Stimulated activated CD8-positive, alpha-beta memory T cell treated with anti-CD3 and anti-CD28 coated beads, Interleukin-15, amount 100 ng/mL, for 24 hours (primary cell): ENCODE measurements at places on chromosomes 2 and 18.

DNA sequence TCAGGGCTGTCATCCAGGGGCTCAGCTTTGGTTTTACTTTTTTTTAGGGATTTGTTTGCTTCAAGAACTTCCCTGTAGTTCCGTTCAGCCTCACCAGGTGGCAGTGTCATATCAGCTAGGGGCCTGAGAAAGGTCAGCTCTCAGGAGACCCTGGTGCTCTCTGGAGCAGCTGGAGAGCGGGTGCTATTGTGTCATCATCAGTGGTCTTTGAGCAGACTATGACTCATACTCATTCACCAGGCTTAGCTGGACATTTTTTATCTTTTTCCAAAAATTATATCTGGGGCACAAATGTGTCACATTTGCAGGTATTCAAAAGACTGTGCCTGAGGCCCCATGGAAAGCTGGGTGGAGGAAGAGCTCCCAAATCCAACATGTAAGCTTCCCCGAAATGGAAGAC, 24.4 kb downstream of the ZNF892 start:
- DNase-seq, result no peak

GRCh38 chr2:27705851-27706622, 42.3 kb downstream of the SLC4A1AP start:
- DNase-seq, result no peak

DNA sequence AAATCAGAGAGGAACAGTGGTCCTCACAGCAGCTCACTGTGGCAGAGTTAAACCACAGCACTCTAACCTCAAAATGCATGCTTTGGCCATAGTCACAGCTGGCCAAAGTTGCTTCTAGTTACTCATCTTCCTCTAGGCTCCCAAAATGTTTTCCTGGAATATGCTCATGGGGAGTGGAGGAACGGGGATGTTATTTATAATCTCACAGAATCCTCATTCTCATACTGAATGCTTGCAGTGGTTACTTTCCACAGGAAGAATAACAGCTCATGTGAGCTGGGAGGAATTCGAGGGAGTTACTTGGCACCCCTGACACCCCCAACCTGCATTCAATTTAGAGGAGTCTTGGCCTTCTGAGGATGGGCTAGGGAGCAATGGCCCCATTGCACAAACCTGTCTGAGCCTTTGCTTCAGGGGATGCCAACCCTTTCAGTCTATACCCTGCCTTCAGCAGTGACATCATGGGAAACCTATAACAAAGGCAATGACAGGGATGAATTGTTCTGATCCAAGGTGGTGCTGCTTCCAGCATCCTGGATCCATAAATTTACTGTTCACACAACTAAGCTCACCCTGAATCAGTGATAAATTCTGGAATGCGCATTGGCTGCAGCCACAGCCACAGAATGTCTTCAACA, 22.4 kb upstream of the CCBE1 start:
- DNase-seq, result no peak

- no peak for DNase-seq
Observed at GRCh38 chr2:149161481-149162225, 123.2 kb downstream of the LYPD6B start.

- no peak for DNase-seq
Observed at GRCh38 chr2:228649876-228650275, 468.4 kb upstream of the SPHKAP start.

- no peak for DNase-seq
Observed at GRCh38 chr2:173590276-173590861, 235.7 kb downstream of the CDCA7 start.

GRCh38 chr2:37775908-37776250, 104.4 kb upstream of the CDC42EP3 start:
- DNase-seq, result no peak

GRCh38 chr2:123916051-123916450, 109.0 kb upstream of the CNTNAP5 start:
- DNase-seq, result no peak

DNA sequence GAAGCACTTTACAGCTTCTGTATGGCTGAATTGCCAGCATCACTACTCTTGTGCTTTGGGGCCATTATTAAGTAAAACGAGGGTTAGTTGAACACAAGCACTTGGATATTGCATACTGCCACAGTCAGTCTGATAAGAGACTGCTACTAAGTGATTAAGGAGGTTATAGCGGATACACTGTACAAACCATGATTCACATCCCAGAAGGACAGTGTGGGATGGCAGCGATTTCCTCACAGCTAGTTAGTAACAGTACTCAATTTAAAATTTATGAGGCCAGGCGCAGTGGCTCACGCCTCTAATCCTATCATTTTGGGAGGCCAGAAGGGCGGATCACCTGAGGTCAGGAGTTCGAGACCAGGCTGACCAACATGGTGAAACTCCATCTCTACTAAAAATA, 2.6 kb upstream of the BMPR2 start:
- no peak for DNase-seq

- DNase-seq, result no peak
Observed at GRCh38 chr18:8260319-8260718, 348.9 kb upstream of the RAB12 start.

DNA sequence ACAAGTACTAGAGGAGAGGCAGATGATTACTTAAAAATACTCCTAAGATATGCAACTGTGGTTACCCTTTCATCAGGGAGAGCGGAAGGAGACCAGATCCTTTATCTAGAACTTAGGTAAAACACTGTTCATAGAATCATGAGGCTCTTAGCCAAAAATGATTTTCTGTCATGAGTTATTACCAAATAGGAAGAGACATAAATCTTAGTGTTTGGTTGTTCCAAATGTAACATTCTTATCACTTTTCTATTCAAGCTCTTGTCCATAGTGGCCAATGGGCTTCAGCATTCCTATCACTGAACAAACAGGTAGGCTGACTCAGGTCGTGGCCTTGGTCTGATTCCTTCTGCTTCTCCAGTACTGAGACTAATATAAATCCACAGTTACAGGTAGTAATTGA, 38.5 kb downstream of the RPRD1A start:
- no peak for DNase-seq

- no peak for DNase-seq
Observed at GRCh38 chr2:2667690-2668089, 336.6 kb upstream of the MYT1L start.

GRCh38 chr2:71821856-71822255, 325.8 kb downstream of the CYP26B1 start:
- no peak for DNase-seq

DNA sequence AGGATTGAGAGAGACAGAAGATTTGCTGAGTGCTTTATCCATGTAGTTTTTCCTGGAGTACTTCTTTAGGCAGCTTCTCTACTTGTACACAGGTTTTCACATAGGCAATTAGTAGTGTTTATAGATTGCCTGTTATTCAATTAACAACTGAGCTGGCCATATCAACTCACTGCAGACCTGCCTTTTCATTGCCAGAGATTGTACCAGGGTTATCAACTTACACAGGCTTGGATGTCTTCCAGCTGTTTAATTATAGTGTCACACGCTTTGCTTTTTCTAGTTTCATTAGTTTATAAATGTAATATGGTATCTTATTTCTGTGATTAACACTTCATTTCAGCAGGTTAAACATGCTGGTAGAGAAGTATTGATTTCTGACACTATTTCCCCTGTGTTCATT, 125.9 kb downstream of the GPD2 start:
- DNase-seq, result no peak

GRCh38 chr2:11871421-11871820, 125.0 kb downstream of the LPIN1 start:
- DNase-seq, result no peak

GRCh38 chr2:151827564-151828142, 568 bp downstream of the ARL5A start:
- no peak for DNase-seq

GRCh38 chr2:182792441-182792840, 74.0 kb downstream of the FRZB start:
- DNase-seq, result no peak

GRCh38 chr2:88735853-88736252, 44.4 kb downstream of the RPIA start:
- no peak for DNase-seq

- DNase-seq, result no peak
Observed at GRCh38 chr2:161067846-161068350, 92.3 kb upstream of the TANK start.

DNA sequence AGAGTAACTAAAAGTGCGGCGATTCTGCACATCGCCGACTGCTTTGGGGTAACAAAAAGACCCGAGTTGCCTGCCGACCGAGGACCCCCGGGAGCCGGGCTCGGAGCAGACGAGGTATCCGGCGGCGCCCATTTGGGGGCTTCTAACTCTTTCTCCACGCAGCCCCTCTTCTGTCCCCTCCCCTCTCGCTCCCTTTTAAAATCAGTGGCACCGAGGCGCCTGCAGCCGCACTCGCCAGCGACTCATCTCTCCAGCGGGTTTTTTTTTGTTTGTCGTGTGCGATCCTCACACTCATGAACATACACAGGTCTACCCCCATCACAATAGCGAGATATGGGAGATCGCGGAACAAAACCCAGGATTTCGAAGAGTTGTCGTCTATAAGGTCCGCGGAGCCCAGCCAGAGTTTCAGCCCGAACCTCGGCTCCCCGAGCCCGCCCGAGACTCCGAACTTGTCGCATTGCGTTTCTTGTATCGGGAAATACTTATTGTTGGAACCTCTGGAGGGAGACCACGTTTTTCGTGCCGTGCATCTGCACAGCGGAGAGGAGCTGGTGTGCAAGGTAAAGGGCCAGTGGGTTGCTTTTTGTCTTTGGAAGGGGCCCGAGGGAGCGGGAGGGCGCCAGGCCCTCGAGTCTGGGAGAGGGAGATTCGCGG, 1.4 kb downstream of the TRIB2 start:
- DNase-seq, result no peak

DNA sequence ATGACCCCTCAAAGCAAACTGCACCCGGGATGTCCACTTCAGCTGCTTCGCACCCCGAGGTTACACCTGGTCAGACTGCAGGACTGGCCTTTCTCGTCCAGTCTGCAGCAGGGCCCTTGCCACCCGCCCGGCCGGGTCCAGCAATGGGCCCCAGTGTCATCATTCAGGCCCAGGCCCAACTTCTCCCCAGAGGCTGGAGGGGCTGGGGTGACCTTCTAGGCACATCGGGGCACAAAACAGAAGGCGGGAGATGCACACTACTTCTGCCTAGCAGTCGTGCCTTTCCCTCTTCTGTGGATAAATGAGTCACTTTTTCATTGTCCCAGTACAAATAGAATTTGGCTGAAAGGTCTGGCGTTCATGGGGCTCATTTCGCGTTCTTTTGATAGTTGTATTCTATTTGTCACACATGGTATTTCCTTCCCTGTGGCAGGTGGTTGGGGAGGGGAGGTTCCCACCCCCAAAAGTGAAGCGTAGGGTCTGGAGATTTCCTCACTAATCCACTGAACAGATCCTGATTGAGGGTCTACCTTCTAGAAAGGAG, 56.9 kb upstream of the ID2 start:
- no peak for DNase-seq

DNA sequence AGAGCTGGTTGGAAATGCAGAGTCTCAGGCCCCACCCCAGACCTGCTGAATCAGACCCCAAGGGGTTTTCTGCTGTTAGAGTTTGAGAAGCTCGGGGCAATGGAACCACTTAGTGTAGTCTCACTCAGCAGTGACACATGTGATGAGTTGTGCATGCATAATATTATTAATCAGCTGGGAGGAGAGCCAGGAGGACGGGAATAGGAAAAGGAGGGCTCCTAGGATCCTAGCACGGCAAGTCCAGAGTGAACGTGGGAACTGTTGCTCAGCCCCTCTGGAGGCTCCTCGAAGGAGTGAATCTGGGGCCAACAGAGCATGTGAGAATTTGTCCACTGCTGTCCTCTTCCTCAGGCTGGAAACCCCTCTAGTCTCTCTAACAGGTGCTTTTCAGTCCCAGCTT, 87.1 kb downstream of the HS1BP3 start:
- no peak for DNase-seq

GRCh38 chr18:67766930-67767329, 250.4 kb upstream of the DSEL start:
- DNase-seq, result no peak

DNA sequence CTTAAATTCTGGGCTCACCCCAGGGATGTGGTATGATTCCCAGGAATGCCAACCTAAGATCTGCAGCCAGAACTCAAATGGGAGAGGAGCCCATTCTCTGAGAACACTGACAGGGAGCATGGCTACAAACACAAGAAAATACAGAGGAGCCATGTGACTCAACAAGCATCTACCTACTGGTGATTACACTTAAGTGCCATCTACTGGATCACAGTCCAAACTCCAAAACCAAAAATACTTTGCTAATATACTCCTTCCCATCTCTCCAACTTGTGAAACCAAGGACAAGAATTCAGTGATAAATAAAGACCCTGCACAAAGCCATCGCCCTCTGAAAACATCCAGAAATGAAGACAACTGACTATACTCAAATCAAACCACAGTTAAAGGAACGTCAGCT, 116.9 kb downstream of the NR4A2 start:
- no peak for DNase-seq

DNA sequence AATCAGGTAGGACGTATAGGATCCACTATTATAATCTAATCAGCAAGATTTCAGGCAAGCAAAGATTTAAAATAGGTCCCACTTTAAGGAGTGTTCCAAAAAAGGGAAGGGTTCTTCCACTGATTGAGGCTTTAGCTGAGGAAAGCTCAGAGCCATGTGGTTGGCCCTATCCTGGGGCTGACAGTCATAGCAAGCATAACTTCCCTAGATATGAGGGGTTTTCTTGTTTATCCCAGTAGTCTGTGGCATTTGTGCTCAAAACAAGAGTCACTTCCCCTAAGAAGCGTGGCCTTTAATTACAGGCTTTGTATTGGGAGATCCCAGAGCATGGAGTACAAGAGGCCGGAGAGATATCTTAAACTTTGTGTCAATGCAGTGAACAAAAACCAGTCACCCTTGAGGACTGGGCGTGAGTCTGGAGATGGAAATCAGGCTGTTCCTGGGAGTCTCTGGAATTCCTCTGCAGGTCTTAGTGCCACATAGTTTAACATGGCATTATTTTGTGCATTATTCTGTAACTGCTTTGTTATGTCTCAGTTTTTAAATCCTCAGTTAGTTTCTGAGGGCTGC, 136.9 kb upstream of the FBXO11 start:
- no peak for DNase-seq

DNA sequence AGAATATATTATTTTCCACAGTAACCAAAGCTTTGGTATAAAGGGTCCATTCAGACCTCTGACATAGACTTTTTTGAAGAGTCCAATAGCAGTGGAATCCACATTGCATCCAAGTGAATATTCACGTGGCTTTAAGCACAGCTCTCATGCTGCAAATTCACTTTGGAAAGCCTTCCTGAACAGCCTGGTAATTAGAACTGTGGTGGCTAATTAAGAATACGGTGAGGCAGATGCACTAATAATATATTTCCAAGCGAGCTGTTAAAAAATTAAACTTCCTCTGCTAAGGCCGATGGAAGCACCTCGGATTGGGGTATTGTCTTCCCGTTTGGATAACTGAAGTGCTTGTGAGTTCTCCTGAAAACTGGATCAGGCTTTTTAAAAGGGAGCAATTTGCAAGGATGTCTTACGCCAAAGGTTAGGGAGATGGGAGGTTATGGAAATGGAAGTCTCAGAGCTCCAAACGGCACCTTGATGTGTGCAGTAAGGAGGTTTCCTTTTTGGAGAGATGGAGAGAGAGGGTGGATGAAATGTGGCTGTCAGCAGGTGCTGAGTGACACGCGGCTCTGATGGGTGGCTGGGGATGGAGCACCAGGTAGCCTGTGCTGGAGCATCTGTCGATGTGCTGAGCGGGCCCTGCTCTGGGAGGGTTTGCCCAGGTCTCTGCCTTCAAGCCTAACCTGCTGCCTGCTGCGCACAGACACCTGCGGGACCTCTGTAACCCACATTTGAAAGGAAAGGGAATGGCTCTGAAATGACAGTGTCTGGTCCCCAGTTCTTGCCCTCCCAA, 37.5 kb downstream of the CABLES1 start:
- no peak for DNase-seq
